IMR-90 (cell line): ENCODE measurements at places on chromosomes 4 and X. TPM values are rescaled to one million over a fixed set of nuclear protein-coding genes. Genes with fewer than 3 reads are reported as not detected.

DKK2 gene
- 0.72 and 0.83 TPM in 2 replicates for total RNA-seq

SGCB gene
- total RNA-seq: 16.3 and 25.8 TPM in 2 replicates

CSN2 gene
- not detected in 2 replicates for total RNA-seq

TECRL gene
- not detected in 2 replicates for total RNA-seq

SASH3 gene
- total RNA-seq: not detected in 2 replicates

PDCL2 gene
- not detected in 2 replicates for total RNA-seq

CYBB gene
- total RNA-seq: not detected in 2 replicates

CXorf65 gene
- total RNA-seq: not detected in 2 replicates

SCOC gene
- 12.9 and 51.7 TPM in 2 replicates for total RNA-seq

CXCL9 gene
- not detected in 2 replicates for total RNA-seq

BEX2 gene
- total RNA-seq: 0.28 TPM in 1 of 2 replicates, not detected in the other

FAM149A gene
- 0.54 and 0.83 TPM in 2 replicates for total RNA-seq

TNMD gene
- total RNA-seq: not detected in 2 replicates

SORBS2 gene
- total RNA-seq: under 0.01 and 0.18 TPM in 2 replicates

ARR3 gene
- not detected in 2 replicates for total RNA-seq

ZNF630 gene
- total RNA-seq: 0.28 and 0.54 TPM in 2 replicates

NDST3 gene
- under 0.01 and 0.18 TPM in 2 replicates for total RNA-seq

SAT1 gene
- 55.9 and 112 TPM in 2 replicates for total RNA-seq

SCRG1 gene
- total RNA-seq: under 0.01 TPM in 2 replicates

USP17L5 gene
- not detected in 2 replicates for total RNA-seq

ADH1A gene
- total RNA-seq: not detected in 2 replicates

OCIAD2 gene
- total RNA-seq: 16.5 and 19.2 TPM in 2 replicates

GJB1 gene
- not detected in 2 replicates for total RNA-seq

GAGE2A gene
- not detected in 2 replicates for total RNA-seq

TMEM156 gene
- 0.54 and 0.83 TPM in 2 replicates for total RNA-seq

PDGFC gene
- total RNA-seq: 90.7 and 105 TPM in 2 replicates
